ENCODE measurements at places on chromosomes 4 and X.

DNA sequence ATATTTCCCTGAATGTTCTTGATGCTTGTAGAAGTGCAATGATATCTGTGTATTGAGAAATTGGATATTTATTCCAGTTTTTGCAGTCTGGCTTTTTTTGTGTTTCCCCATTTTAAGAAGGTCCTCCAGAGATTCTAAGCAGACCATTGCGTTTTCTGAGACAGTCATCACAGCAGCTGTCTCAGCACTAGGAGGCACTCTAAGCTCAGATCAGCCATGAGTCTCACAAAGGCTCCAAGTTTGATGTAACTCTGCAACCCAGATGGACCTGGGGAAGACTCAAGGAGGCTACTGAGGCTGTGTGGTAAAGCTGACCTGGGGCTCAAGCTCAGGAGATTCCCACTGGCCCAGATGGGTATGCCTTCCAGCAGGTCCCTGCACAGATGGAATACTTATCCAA is 89.3 kb upstream of the CYLC1 start:
- DNase-seq, result no peak

DNA sequence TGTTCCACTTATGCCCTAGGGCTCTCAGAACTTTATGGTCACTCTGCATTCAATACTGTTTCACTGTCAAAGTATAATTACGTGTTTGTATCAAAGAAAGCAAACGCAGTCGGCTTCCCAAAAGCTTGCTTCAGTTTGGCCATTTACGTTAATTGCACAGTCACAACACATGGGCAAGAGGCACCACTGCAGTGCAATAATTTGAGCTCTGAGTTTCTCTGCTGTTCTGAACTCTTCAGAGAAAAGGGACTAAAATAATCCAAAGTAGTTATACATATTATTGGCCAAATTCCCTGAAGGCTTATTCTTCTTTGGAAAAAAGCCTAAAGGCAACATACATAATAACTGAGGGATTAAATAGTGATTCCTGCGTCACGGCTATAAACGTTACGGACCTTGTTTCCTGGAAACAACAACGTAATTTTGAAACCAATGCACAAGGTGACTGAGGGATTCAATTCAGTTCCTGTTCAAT is 51.3 kb downstream of the RNF150 start:
- DNase-seq, result no peak

GRCh38 chr4:98430708-98431403 is 169.7 kb downstream of the RAP1GDS1 start:
- no peak for DNase-seq

GRCh38 chr4:115152081-115152480 is 38.7 kb upstream of the NDST4 start:
- DNase-seq, result no peak

GRCh38 chrX:71482228-71482958 is 50.5 kb upstream of the OGT start:
- no peak for DNase-seq

GRCh38 chr4:72690771-72691170 is 121.8 kb upstream of the ADAMTS3 start:
- no peak for DNase-seq

DNA sequence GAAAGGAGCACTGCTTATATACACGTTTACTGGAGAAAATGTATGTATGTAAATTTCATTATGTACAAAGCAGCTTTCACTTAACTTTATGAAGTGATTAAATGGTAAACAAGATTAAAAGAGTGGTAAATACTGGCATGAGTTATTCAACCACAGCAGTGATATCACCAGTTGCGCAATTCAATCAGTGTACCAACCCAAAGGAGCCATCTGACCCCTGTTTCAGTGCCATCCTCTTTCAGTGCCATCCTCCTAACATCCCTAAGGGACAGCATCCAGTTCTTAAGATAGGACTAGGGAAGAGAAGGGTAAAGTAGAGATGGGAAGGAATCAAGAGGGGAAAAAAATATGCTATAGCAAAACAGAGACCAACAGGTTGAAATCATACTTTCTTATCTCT is 16.2 kb downstream of the HPF1 start:
- DNase-seq, result no peak

DNA sequence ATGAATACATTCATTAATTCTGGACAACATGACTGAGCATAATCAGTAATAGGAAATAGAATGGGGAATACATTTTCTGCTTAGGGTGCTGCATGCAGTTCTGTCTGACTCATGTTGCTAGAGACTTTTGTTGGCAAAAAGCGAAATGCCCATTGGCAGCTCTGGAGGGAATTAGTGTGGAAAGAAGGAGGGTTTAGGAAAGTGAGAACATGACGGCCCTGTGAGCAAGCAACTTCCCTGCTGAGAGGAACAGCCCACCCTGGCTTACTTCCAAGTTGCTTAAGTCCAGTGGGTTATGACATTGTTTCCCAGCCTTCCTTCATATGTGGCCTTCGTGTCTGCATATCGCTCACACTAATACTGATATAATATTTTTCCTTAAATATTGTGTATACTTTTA is 13.8 kb downstream of the MAD2L1 start:
- DNase-seq, result no peak

DNA sequence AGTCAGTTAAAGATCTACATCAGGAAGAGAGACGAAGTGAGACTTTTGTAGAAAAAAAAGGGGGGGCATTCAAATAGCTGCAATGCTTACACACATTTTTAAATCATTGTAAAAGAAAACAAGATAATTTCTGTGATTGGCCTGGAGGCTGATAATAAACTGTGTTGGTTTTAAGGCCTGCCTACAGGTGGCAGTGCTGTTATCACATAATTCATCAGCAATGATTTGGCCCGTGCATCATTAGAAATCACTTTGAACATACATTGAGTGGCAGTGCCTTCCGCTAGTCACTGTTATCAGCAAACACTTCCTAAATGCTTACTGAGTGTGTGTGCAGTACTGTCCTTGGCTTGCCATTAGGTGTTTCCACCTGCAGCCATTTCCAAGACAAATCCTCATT is 831.9 kb downstream of the TRIML1 start:
- DNase-seq, result no peak

DNA sequence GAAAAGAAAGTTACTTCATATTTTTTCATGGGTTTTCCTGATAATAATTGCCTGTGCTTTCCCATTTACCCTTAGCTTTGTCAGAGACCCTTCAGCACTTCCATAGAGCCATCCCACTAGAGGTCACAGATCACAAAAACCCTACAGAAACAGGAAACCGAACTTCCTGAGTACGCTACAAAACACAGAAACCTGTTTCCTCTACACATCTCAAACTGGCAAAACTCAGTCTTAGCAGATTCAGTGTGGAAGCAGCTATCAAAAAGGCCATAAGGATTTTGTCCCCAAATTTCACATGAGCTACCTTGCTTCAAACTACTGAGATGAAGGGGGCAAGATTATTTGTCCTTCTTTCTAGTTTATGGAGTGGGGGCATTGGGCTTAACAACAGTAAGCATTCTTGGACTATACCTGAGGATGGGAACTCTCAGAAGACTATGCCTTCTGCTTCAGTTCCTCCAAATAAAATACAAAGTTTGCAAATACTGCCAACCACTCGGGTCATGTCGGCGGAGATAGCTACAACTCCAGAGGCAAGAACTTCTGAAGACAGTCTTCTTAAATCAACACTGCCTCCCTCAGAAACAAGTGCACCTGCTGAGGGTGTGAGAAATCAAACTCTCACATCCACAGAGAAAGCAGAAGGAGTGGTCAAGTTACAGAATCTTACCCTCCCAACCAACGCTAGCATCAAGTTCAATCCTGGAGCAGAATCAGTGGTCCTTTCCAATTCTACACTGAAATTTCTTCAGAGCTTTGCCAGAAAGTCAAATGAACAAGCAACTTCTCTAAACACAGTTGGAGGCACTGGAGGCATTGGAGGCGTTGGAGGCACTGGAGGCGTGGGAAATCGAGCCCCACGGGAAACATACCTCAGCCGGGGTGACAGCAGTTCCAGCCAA is at the start of gene MMRN1:
Gene MMRN1, plus strand, starts transcription at position 206 of the 902 bp plus-strand sequence. Its CDS starts 118 bp downstream, at position 324.
- DNase-seq, result peak; percentile 22

GRCh38 chrX:38052096-38052495 is 45.7 kb downstream of the SYTL5 start:
- no peak for DNase-seq

DNA sequence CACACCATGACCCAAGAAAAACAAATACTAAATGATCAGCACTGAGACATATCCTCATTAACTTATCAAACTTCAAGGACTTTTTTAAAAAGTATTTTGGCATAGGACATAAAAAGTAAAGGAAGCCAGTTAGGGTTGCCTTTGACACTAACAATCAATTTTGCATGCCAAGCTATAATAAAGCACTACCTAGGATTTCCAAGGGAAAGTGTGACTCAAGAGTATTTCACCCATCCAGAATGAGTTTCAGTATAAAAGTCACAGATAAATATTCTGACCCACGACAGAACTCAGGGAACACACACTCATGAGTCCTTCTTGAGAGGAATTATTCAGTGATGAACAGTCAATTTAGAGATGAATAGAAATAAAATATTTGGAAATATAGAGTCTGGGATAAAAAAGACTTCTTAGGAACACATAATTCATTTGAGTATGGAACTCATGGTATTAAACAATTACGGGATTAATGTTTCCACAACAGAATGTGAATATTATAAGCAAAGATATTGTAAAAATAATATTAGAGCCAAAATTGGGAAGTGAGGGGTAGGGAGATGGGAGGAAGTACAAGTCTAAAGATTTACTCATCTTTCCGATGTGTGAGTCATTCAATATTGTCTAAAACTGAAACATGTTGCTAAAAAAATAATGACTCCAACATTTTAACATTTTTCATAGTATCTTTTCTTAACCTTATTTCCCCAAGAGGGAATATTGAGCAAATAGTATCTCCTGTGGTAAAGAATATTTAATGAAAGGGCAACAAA is 143.5 kb upstream of the LNX1 start:
- DNase-seq, result no peak

- peak; percentile 82 for DNase-seq
Measured at GRCh38 chr4:81466841-81467671, 4.7 kb downstream of the RASGEF1B start.

DNA sequence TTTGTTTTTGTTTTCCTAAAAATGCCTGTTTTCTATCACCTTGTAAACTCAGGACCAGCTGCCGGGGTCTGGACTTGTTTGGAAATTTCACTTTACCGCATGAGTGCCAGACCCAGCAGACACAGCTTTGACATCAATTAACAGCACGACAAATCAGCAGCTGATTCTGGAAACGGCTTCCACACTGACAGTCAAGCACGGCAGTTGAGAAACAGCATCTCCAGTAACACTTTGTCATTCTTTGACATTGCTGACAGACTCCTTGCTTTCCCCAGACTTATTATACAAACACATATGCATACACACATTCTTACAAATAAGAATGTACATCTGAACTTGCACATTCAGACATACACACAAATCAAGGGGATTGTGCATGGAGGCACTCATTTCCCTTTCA is 1017.6 kb upstream of the HS3ST1 start:
- DNase-seq, result no peak

DNA sequence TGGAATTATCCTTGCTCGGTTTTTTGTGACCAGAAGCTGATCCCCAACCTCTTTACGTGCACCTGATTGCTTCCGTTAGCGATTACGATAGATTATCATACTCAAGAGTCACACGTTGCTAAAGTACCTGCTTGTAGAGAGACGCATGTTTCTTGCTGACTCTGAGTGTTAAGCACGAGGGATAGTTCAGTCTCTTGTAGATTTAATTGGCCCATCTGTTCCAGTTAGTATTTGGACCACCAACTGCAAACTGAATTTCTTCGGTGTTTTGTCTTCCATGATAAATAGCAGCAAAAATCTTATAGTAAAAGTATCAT is 516 bp upstream of the COX18 start:
- no peak for DNase-seq

Measured in CD4-positive, alpha-beta T cell treated with Interleukin-1 beta for 1 hour (primary cell).